Activated T-cell treated with anti-CD3 and anti-CD28 coated beads for 48 hours (primary cell): ENCODE measurements at places on chromosomes 4 and X.

DNA sequence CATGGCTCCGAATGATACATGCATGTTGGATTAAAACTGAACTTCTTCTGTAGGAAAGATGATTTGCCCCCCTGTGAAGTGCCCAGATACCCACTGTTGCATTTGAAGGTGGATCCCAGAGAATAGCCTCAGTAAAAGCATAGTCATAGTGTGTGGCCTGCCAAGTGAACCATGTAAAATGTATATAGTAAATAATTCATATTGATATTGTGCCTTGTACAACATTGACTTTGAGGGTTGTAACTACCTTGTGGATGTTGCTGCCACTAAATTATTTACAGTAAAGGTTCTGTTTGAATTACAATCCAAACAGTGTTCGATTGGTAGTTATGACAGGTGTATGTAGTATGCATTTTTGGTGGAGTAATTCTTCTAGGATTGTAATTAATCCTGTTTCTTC lies 19.2 kb downstream of the TMEM131L start:
- DNase-seq, result no peak

DNA sequence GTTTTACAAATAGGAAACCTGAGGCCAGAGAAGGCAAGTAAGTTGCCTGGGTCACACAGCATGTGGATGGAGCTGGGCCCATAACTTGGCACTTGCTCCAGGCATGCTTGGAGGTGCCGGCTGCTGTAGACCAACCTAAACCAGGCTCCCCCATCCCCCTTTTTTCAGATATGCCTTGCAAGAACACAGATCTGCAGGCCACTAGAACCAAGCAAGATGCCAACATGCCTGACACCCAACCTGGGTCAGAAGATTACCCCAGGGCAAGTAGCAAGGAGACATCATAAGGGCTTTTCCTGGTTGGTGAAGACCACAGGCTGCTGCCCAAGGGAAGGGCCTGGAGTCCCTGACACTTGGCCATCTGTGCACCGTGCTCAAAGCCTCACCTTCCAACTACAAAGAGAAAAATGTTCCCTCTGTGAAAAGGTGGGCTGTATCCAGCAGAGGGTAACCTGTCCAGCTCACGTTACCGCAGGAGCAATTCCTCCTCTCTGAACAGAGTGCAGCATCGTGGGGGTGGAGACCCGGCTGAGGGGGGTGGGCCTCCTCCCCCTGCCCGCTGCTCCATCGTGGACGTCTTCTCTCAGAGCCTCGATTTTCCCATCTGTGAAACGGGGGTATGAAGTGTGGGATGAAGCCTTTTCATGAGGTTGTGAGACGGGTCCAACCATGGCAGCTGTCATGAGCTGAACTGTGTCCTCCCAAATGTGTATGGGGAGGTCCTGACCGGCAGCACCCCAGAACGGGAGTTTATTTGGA lies 23.0 kb downstream of the HMX1 start:
- DNase-seq, result no peak

DNA sequence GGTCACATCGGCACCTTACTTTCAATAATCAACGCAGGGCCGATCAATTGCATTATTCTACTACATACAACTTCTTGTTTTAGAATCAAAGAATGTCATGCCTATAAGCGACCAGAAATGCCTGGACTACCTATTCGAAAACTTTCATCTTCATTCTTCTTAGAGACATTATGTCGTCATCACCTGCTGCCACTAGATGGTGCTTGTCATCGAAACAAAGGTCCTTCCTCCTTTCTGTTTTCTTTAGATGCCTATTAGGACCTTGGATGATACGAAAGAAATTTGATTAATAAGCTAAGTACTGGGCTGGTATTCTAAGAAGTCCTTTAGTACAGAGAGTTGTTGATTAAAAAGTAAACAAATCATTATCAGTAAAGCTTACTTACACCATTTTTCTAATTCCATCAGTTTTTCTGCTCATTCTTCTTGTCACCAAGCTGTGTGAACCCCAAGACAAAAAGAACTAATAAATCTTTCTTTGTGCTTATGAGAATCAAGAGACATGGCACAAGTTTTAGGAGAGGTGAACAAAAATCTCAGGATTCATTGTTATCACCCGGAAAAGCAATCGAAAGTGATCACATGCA lies 154.5 kb upstream of the SLC4A4 start:
- DNase-seq, result no peak

DNA sequence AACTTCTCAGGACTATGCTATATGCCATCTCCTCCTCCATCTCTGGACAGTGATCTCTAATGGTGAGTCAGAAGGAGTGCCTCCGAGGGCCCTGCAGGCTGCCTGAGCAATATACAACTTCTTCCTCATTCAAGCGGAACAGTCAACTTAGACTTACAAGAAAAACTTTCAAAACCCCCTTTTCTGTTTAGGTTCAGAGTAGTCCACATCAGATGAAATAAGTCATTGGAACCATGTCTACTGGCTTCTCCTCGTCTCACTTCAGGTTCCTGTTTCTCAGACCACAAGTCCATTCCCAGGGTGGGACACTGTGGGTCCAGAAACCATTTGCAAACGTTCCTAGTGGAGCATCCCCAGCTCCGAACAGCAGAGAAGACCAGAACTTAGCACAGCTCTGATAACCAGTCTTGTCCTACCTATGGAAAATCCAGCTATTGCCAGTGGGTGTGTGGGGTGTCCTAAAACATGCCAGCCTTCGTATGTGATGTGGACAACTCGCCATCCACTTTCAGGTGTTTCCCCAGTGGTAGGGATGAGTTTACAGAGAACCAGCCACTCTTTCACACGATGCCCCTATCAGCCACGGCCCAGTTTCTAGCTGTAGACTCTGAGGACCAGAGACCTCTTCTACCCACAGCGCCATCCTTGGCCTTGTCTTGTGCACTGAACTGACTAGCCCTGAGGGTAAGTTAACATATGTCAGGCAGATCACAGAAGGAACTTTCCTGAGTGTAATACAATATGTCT lies 32.7 kb upstream of the NKRF start:
- no peak for DNase-seq

GRCh38 chrX:120087289-120088017 lies 10.0 kb upstream of the RHOXF2B start:
- DNase-seq, result no peak

DNA sequence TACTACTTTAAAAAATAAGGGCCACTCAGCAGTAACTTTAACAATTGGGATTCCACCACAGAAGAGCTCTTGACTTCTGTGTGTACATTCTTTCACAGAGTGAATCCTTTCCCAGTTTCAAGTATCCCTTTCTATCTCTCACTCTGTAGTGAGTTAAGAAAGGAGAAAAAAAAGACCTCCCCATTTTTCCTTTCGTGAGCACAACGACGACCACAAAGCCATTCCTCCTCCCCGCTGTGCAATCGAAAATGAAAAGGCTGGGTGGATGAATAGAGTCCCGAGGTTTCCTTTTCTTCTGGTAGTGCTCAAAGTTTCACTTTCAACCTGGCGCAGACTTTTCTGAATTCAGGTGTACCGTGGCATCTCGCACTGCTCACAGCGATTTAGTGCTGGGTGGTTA lies 58.0 kb downstream of the TAB3 start:
- peak; percentile 15 for DNase-seq

DNA sequence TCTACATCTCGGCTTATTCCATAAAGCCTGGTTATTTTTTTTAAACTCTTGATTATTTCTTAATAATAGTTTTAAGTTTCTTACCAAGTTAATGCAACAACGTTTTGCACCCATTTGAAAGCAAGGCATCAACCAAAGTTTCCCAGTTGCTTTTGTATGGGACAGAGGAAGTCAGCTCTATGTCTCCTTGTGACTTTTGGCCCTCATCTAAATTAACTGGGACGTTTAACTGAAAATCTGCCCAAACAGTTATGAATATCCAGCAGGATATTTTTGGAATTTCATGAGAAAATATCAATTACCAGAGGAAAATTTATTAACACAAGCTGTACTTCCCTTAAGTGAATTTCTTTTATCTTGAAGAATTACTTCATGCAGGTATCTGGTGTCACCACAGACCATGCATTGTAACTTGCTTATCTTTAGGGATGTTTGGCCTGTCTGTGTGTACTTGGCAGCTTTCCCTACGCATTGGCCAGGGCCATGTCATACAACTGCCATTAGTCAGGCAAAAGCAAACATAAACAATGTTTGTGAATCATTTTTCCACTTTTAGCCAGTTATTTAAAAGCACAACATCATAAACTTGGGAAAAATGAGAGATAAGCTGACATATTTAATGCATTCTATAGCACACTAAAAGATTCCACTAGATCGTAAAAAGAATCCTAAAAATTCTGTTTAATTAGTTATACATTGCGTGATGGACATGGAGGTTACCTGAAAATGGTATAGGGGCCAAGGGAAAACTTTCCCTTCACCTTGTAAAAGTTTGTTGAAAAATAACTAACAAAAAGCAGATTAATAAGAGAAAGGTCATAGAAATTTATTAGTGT lies 101.4 kb upstream of the PDE5A start:
- DNase-seq, result no peak

DNA sequence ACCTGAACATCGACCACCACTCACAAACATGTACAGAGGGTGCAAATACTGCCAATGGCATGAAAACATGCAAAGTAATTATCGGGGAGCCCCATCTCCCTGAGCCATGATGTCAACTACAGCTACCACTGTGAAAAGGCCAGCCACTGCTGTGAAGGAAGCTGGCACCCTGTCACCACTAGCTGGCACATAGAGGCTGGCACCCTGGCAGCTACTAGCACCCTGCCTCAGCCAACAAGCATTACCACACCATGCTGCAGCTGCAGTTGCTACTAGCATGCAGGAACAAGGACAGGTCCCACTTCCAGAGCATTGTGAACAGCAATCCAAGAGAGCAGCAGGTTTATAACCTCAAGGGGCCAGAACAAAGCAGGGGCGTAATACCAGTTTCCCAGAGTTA lies 81.4 kb downstream of the PRR32 start:
- no peak for DNase-seq

DNA sequence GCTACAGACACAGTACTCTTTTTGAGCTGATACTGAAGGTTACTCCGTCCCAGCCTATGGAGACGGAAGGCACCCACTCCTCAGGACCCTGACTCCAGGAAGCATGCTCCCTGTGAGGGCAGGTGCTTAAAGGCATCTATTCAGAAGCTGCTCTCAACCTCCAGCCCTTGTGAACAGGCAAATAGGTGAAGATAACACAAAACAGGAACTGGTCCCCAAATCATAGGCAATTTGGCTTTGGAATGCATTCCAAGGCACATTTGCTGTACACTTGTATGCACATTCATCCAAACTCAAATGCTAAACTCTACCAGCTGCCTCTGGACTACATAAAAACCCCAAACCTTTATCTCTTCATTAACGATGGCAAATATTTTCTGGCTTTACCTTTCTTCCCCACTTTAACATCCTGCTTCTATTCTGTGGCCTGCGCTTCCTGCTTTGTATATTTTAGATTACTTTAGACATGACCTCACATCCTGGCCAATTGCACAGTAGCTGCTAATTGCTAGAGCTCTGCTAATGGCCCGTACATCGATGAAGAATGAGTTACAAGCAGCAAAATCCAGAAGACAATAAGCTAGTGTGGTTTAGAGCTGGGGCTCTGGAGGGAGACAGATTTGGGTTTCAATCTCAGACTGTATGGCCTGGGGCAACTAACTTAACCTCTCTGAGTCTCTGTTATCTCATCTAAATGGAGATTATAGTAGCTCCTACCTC lies 3.2 kb downstream of the SEL1L3 start:
- no peak for DNase-seq

- DNase-seq, result no peak
Observed at GRCh38 chr4:41323706-41324105, 67.0 kb downstream of the UCHL1 start.

- no peak for DNase-seq
Observed at GRCh38 chr4:107896158-107896645, 35.1 kb upstream of the CYP2U1 start.

- DNase-seq, result no peak
Observed at GRCh38 chr4:71944956-71945355, 86.8 kb upstream of the NPFFR2 start.

GRCh38 chr4:139629436-139630125 lies 36.0 kb upstream of the MGST2 start:
- DNase-seq, result no peak

DNA sequence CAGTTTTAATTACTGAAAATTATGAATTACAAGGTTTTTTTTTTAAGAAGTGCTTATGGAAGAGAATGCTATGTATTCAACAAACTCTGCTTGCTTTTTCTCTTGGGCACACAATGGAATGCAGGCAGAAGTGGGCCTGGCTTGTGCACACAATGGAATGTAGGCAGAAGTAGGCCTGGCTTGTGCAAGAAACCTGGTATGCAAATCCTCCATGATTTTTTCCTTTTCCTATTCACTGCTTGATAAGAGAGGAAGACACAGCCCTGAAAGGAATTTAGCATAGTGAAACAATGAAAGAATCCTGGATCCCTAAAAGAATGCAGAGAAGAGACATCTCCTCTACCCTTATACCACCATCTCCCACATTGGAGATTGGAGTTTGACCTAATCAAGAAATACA lies 138.4 kb downstream of the COL25A1 start:
- no peak for DNase-seq

DNA sequence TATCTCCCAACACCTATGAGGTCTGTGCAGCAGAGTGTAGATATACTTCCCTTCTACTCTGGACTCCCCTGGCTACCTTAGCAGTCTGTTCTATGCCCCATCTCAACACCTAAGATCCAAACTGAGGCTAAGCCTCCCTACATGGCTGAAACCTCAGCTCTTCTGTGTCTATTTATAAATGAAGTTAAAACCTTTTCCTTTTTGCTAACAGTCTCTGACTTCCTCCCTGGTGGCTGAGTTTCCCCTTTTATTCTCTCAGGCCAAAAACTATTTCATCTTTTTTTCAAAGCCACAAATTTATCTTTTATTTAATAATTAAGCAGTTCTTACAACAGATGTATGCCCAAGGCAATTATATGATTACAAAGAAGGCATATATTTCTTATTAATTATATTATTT lies 111.8 kb upstream of the STIM2 start:
- DNase-seq, result no peak

- peak; percentile 65 for DNase-seq
Observed at GRCh38 chrX:130401415-130402207, at the start of gene RBMX2. Gene RBMX2 (plus strand): TSS chrX:130401987. CDS start chrX:130402033, 46 bp downstream.

- no peak for DNase-seq
Observed at GRCh38 chrX:72477781-72478181, 94.9 kb downstream of the HDAC8 start.

- no peak for DNase-seq
Observed at GRCh38 chr4:74109116-74109869, 10.3 kb upstream of the CXCL2 start.

DNA sequence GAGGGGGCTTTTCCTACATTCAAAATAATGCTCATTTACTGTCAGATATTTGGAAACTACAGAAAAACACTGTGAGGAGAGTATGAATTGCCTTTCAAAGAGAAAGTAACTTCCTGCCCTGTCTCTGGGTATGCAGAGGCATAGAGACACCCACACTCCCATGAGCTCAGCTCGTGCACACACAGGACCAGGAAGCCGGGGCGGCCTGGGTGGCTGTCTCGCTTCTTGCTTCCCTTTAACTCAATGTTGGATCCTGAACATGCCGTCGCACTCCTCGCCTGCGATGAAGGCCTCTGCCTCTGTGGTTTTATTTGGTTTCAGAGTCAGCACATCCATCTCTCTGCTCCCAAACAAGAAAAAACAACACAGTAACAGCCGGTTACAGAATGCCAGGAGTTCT lies 40.1 kb upstream of the GPR78 start:
- DNase-seq, result peak; percentile 9
